ENCODE measurements at places on chromosomes 4 and X.

DNA sequence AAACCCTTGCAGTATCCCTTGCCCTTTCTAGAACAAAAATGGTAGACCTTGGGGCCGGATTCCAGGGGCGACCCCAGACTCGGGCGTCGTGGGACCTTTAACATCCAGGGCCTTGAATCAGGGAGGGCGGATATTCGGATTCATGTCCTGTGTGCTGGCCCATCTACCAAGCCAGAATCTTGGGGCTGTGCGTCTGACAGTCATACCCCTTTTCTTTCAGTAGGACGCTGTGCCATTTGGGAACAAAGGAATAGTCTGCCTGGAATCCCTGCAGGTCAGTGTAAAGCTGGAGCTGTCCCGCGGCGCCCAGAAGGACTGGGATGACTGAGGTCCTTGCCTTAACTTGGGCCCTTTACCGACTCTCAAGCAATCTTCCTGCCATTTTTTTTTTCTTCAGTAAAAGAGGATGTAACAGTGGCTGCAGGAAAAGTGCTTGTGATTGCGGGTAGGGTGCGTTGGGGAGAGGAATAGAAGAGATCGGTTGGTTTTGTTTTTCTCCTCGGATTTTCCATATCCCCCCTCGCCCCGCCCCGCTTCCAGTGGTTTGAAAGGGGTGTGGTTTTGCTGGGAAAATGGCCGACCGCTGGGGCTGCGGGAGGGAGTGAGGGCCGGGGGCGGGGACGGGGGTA is 518 bp downstream of the ARMCX1 start:
- DNase-seq, result peak; percentile 19

DNA sequence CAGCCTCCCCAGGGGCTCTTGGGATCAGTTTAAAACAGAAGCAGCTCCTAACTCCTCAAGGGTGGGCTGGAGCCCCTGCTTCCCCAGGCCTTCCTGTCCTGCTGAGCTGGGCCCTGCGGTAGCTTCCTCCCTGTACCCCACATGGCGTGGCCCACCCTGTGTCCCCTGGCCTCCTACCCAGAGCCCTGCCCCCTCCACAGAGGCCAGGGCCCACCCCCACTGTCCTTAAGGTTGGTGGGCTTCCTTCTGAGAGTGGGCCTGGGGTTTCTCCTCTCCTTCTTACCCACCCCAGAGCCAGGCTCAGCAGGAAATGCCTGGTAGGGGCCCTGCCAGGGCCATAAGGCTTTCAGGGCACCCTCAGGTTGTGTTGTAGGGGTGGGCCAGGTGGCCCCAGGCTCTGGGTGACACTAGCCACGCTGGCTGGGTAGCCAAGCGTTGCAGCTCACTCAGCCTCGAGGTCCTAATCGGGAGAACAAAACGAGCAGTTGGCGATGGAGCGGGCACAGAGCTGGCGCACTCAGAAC is 11.6 kb downstream of the SH3BP2 start:
- DNase-seq, result no peak

DNA sequence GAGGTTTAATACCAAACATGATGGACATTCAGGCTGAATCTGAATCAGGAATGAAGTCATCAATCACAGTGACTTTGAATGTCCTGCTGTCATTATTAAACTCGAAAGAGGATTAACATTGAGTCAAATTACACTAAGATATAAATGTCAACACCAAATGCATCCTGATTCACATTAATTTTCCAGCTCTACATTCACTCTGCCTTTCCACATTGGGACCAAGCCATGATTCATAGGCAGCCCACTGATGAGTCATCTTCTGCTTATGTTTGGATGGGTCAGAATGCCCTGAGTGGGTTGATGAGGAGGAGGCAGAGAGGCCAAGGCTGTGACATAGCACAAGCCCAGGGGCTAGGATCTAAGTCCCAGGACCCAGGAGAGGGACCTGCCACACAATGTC is 247.6 kb upstream of the RPS6KA3 start:
- peak; percentile 51 for DNase-seq

DNA sequence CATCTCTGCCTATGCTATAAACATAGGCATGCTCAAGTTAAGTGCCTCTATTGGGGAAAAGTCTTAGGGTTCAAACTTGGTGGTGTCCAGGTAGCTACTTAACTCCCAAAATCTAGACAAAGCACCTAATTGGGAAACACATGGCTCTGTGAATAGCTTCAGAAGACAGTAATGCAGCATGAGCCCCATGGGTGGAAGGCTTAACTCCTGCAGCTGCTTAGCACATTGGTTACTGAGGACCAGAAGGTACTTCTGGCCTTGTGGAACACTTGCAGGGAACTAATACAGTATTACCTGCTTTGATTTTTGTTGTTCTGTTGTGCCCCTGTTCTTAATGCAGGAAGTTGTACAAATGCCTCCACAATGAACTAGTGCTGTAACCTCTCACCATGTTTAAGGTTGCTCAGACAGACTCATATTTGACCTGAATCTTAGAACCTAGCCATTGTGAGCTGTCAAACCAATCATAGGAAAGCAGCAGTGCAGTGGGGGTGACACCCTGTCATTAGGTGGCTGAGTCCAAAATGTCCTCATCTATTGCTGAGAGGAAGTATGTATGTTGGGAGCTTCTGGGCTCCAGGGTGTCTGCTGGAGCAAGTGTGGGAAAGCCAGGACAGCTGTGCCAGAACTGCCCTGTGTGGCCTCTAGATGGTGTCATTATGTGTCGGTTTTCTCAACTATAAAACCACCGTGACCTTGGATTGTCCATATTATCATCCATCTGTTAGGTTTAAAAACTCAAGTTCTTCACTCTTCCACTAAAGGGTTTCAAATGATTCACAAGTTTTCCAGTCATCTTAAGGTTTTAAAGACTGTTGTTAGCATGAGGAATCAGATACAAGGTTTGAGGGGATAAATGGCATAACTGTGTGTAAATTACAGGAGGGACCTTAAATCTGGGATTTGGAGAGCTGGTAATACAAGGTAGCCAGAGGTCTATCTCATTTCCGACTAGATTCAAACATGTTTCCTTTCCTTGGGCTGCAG is 69.9 kb upstream of the WDR1 start:
- DNase-seq, result no peak

DNA sequence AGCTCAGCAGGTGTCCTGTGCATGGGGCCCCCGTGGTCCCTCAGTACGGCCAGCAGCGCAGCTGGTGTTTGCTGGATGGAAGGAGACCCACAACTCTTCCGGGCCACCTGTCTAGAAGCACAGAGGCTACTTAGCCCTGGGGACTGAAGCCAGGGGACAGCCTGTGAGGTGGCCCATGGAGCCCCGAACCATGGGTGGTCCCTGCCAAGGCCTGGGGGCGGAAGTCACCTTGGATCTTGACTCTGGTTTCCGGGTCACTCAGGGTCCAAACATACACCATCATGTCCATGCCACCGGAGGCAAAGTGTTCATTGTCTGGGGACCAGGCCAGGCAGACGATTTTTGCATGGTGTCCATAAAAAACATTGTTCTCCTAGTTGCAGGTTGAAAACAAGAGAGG is 39.5 kb downstream of the WDR1 start:
- no peak for DNase-seq

DNA sequence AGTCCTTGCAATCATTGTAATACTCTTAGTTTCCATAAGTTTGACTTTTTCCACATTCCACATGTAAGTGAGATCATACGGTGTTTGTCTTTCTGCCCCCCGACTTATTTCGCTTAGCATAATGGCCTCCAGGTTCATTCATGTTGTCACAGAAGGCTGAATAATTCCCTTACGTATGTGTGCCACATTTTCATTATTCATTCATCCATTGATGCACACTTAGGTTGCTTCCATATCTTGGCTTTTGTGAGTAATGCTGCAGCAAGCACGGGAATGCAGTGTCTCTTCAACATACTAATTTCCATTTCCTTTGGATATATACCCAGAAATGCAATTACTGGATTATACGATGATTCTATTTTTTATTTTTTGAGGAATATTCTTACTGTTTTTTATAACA is 22.0 kb upstream of the VEGFC start:
- no peak for DNase-seq

- DNase-seq, result no peak
These were observed 110.5 kb downstream of the APOOL start for GRCh38 chrX:85114171-85114570.

GRCh38 chr4:176849076-176849475 is 56.4 kb upstream of the VEGFC start:
- no peak for DNase-seq

DNA sequence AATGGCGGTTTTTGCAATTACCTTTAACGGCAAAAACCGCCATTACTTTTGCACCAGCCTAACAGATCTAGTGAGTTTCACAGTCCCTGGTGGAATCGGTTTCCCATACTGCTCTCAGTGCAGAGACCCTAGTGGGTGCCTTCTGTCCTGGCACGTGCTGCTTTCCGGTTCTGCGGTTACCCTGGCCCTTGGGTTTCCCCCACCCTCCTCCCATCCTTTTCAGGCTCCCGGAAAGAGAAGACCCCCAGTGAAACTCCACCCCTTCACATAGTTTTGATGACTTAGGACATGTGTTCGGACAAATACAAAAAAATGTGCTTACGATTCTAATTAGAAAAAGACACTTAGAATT is 36.9 kb downstream of the NLGN3 start:
- DNase-seq, result no peak

DNA sequence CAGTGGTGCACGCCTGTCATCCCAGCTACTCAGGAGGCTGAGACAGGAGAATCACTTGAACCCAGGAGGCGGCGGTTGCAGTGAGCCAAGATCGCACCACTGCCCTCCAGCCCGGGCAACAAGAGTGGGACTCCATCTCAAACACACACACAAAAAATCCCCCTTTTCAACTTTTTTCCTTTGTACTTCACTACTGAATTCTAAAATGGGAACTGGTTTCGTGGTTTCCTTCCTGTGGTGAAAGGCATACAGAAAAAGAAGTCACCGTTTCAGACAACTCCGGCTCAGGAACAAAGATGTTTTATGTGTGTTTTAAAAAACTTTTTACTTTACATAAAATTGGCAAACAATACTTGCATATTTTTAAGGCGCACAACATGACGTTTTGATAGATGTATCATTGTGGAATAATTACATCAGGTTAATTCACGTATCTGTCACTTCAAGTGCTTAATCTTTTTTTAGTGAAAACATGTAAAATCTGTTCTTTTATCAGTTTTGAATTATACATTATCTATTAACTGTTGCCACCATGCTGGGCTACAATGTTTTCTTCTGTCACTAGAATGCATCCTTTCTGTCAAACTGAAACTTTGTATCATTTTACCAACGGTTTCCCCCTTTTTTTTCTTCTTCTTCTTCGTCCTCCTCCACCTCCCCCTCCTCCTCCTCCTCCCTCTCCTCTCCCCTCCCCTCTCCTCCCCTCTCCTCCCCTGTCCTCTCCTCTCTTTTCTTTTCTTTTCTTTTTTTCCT is 186.0 kb downstream of the CRLF2 start:
- no peak for DNase-seq
